ENCODE measurements at places on chromosomes 7 and 10. TPM values are rescaled to one million over a fixed set of nuclear protein-coding genes. Genes with fewer than 3 reads are reported as not detected.

Gene GRM8
- not detected for total RNA-seq

Gene FAM171A1
- total RNA-seq = 26.3 TPM

Gene DEPP1
- 191 TPM for total RNA-seq

Gene KCNIP2
- 0.30 TPM for total RNA-seq

Gene FFAR4
- total RNA-seq = not detected

Gene GOLGA7B
- total RNA-seq = not detected

Gene GARIN1A
- total RNA-seq = 0.32 TPM

Gene C1QL3
- total RNA-seq = not detected

Gene CHN2
- total RNA-seq = under 0.01 TPM

Gene HNRNPA2B1
- total RNA-seq = 180 TPM

Gene CPA2
- total RNA-seq = not detected

Gene SAMD9
- 11.0 TPM for total RNA-seq

Gene ANK3
- total RNA-seq = 12.5 TPM

Gene CDNF
- total RNA-seq = 0.32 TPM

Gene STAG3
- total RNA-seq = 1.1 TPM

Gene CALD1
- 255 TPM for total RNA-seq

Gene SPDYE11
- total RNA-seq = not detected

Gene SPDYE2
- total RNA-seq = not detected

Gene ARHGAP22
- total RNA-seq = 29.9 TPM

Gene CALN1
- total RNA-seq = not detected

Gene PKD2L1
- not detected for total RNA-seq

Gene DRGX
- total RNA-seq = not detected

Gene SFTPA1
- total RNA-seq = not detected

Gene GPR37
- total RNA-seq = 1.2 TPM

Gene GJD4
- not detected for total RNA-seq

Gene VIPR2
- not detected for total RNA-seq

Gene MSMB
- total RNA-seq = not detected

Gene HTR7
- 0.32 TPM for total RNA-seq

Gene SBDS
- total RNA-seq = 99.1 TPM

Gene FBXO24
- total RNA-seq = 0.15 TPM

Gene TSPAN12
- total RNA-seq = 16.2 TPM

Gene PNLIPRP3
- not detected for total RNA-seq

Gene RAPGEF5
- 291 TPM for total RNA-seq

Gene SYNPO2L
- not detected for total RNA-seq

Gene KCP
- total RNA-seq = not detected

Gene COL28A1
- not detected for total RNA-seq

Gene SERPINE1
- total RNA-seq = 1,622 TPM

Gene TET1
- 0.32 TPM for total RNA-seq

Data from epithelial cell of umbilical artery (primary cell).